Camera-type eye (tissue), 1 donor: ENCODE measurements at places on chromosomes 5 and 9. TPM values are rescaled to one million over a fixed set of nuclear protein-coding genes. Genes with fewer than 3 reads are reported as not detected.

Gene PCDHGA9
- total RNA-seq, result 21.7 TPM

Gene ADAMTSL2
- total RNA-seq, result 4.3 TPM

Gene PSMB7
- total RNA-seq, result 294 TPM

Gene SLC31A1
- 15.5 TPM for total RNA-seq

Gene PLPP1
- total RNA-seq, result 120 TPM

Gene GABRA1
- total RNA-seq, result 16.5 TPM

Gene C7
- 7.5 TPM for total RNA-seq

Gene LCN1
- 13.0 TPM for total RNA-seq

Gene TOR4A
- total RNA-seq, result 3.7 TPM

Gene SLC34A3
- total RNA-seq, result not detected
